NK-92 treated with Interleukin-12 subunit alpha and Interleukin-12 subunit beta, amount 100 ng/mL, for 24 hours (cell line): ENCODE measurements at places on chromosomes 2 and 18.

GRCh38 chr2:236014408-236015131 is 153.6 kb downstream of the GBX2 start:
- DNase-seq = no peak

- DNase-seq = no peak
Observed at GRCh38 chr2:33812707-33813106, 213.6 kb upstream of the FAM98A start.

DNA sequence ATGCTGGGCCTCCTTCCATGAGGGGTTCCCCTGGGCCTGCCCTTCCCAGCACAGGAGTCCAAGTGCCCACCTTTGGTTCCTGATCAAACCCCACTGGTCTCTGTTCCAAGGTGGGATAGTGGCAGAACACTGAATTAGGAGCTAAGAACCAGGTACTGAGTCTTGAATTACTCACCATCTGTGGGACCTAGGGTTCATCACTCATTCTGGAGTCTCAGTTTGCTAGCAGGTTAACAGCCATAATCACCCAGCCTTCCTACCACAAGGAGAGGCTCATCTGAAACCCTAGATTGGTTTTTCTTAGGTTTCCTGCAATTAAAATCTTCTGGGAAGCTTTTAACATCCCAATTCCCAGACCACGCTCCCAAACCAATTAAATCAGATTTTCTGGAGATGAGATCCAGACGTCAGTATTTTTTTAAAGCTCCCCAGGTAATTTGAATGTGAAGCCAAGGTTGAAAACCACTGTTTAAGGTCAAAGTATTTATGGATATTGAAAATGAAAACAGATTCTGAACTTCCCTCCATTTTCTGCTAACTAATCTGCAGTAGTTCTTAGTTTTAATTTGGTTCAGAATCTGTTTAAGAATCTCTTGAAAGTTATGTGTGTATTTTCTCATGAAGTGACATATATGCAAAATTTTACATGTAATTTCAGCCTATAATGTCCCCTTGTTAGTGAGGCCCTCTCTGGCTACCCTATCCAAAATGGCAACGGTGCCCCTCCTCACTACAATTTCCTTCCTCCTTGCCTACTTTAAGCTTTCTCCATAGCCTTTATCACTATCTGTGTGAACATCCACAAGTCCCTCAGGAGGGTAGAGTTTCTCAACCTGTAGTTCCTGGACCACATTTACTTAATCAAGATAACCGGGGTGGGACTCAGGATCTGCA is 166.5 kb upstream of the CXCR4 start:
- DNase-seq = no peak

GRCh38 chr18:70982292-70982691 is 693.4 kb downstream of the SOCS6 start:
- DNase-seq = no peak

DNA sequence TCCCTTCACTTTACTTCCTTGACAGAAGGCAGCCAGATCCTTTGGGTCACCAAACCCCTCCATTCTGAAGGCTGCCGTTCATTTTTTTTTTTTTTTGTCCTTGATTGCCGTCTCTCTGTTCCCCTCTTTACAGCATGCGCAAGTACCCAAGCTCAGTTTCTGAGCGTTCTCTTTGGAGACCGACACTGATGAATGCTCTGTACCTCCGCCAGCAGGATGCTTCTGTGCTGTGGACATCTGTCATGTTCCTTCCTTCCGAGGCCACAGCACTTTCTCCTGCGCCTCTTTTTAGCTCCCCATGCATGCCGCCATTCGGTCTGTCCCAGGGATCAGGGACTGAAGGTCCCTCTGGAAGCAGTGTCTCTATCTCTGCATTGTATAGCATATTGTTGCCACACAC is 278.7 kb upstream of the RAB12 start:
- no peak for DNase-seq

DNA sequence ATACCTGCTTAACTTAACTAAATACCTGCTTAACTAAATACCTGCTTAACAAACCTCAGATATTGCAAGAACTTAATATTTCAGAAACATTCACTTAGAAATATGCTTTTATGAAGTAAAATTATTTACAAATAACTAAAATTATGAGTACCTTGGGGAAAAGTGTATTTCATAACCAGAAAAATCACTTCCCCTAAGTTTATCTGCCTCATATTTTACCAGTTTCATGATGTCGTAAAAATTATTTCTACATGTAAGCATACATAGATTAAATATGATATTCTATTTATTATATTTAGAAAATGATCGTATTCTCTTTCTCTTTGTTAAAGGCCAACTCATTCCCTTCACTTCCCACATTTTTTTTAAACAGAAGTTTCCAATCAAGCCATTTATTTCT is 41.5 kb upstream of the DSC1 start:
- DNase-seq = no peak

GRCh38 chr2:170314744-170315447 is 136.9 kb downstream of the MYO3B start:
- DNase-seq = no peak

DNA sequence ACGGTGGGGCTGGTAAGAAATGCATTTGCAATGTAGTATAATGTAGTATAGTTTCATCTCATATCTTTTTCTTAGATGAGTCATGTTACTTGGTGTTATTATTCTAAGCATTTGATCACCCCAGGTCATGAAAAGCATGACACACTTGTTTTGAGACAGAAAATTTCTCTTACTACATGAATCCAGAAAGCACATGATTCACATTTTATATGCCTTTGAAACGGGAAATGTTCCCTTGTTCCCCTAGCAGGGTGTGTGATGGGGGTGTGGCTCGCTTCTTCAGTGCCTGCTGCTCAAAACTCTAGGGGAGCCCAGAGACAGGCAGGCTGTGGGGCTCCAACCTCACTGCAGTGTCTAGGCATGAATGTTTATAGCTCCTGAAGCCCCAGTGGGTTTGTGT is 116.0 kb upstream of the RAB27B start:
- no peak for DNase-seq

- DNase-seq = no peak
Observed at GRCh38 chr2:198630384-198630783, 826.0 kb downstream of the PLCL1 start.

- DNase-seq = no peak
Observed at GRCh38 chr2:224565452-224566035, 19.6 kb downstream of the CUL3 start.
